H54 (cell line): ENCODE measurements at places on chromosomes 11 and 22.

- no peak for DNase-seq
These were observed 914.2 kb upstream of the RAG2 start for GRCh38 chr11:37512156-37512780.

GRCh38 chr11:117918366-117919255, 10.6 kb downstream of the TMPRSS13 start:
- DNase-seq, result no peak

- DNase-seq, result peak; percentile 74
These were observed 48.3 kb downstream of the RPUSD4 start for GRCh38 chr11:126163074-126163700.

DNA sequence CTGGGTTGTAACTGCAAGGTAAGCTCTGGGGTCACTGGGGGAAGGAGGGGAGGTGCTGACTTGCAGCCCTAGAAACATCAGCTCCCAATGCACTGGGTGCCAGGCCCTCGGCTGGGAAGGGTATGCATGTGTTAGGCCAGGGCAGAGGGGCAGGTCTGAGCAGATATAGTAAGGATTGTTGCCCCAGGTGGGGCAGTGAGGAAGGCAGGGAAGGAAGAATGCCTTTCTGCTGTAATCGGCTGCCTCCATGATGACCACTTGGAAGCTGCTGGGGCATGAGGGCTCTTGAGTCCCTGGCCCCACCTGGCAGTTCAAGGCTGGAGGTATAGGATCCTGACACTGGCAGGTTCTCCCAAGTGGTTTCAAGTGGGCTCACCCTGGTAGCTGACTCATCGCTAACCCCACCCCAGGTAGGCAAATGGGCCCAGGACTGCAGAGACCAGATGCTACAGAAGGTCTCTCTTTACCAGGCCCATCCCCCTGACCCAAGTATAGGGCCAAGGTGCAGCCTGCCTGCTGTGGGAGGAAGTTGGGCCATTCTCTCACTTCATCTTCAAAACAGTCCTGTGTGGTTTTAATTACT, 56.7 kb downstream of the TIMP3 start:
- no peak for DNase-seq

DNA sequence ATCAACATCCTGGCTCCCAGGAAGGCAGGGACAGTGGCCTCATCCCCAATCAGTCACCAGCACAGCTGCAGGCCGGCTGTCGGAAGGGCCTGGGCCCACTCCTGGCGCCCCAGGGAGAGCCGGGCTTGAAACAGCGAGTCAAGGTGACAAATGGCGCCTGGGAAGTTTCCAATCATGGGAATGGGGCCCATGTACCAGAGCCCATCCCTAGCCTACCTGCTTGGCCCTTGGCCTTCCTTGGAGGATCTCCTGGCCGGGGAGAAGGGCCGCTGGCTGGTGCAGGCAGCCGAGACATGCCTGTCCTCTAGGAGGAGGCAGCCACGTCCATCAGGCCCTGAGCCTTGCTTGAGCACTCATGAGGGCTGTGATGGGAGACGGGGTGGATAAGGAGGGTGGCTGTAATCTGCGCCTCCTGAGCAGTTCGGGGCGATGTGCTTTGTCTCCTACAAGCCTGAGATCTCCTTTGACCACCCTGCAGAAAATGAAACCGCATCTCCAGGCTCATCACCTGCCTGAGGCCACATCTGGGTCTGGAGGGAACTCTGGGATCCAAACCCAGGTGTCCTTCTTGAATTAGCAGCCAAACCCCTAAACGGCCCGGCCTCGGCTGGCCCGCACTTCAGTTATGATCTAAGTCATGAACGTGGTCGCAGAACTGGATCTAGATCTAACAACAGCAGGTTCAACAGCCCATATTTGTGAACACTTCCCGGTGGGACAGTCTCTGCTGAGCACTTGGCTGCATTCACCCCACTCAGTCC, 862.0 kb downstream of the TBC1D22A start:
- DNase-seq, result no peak

DNA sequence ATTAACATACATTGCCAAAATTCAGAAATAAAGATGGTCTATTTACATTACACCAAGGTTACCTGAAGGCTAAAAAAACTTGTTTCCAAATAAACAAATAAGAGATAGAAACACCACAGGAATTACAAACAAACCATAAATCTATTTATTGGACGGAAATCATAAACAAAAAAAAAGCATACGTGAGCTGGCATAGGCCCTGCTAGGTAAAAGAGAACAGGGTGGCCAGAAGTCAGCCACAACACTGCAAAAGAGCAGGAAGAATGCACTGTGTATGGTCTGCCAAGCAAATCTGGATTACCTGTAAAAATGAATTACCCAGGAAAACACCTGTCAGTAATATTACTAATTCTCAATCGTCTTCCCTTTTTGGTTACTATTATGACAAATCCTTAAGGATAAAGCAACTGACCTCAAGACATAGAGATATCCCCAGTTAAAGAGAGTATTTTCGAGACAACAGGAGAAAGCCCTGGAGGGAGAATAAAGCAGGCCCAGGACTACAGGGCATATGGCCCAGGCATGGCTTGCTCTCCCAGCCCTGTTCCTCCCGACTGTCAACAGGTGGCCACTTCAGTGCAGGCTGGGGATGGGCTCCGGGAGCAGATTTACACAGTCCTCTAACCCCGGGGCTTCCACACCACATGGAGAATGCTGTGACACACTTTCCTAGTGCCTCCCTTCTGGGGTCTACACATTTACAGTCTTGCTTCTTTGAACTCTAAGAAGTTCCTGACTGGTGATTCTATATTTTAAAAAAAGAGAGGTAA, 18.0 kb downstream of the PPP2R1B start:
- no peak for DNase-seq

- no peak for DNase-seq
These were observed 20.6 kb upstream of the RAPSN start for GRCh38 chr11:47469361-47470179.

GRCh38 chr11:9146477-9146876, 55.1 kb upstream of the SCUBE2 start:
- DNase-seq, result no peak

GRCh38 chr11:69059985-69060384, 11.3 kb downstream of the TPCN2 start:
- no peak for DNase-seq

DNA sequence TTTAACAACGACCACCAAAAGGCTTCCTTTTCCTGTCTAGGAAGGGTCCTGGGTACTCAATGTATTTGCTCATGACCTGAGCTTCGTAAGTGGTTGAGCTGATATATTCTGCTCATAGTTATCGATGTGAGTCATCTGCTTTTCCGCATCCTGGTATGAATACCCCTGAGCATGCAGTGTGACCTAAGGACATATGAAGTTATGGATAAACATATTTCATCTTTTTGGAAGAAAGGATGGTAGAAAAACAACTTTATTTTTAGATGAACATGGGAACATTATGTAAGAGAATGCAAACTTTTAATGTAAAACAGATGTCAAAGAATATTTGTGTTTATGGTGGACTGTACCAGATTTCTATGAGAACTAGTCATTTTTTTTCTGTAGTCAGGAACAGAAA, 28.4 kb downstream of the TRPC6 start:
- DNase-seq, result no peak

- no peak for DNase-seq
These were observed 116.6 kb upstream of the TOP3B start for GRCh38 chr22:22099194-22099486.

DNA sequence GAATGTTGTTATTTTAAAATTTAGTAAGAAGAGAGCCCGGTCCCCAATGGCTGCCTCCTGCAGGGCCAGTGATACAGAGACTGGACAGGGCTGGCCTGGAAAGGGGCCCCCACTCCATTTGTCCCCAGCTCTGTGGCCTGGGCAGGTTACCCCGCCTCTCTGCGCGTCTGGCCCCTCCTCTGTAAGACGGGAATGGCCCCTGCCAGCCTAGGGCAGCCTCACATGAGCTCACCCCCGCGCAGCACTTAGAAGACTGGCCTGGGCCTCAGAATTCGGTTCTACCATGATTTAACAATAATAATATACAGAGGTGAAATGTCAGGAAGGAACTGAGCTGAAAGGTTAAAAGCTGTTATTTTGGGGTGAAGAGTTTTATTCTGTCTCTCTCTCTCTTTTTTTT, 1.3 kb downstream of the APOBEC3G start:
- DNase-seq, result no peak

GRCh38 chr11:8327761-8328192, 64.1 kb upstream of the LMO1 start:
- no peak for DNase-seq

DNA sequence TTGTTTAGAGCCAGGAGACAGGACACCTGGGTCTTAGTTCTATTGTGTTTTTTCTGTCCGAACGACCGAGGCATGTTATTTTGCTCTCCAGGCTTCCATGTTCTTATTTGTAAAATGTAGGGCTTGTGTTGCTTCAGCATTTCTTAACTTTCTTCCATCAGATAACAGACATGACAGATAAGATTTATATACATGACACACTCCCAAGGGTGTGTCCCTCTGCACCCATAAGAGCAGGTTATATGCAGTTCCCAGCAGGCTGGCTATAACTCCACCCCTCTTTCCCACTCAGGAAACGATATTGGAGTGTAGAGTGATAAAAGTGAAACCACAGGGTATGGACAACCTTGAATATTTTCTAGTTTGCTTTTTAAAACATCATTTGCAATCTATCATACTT, 65.8 kb downstream of the APIP start:
- no peak for DNase-seq

GRCh38 chr11:122900587-122901202, 18.1 kb downstream of the JHY start:
- DNase-seq, result no peak

DNA sequence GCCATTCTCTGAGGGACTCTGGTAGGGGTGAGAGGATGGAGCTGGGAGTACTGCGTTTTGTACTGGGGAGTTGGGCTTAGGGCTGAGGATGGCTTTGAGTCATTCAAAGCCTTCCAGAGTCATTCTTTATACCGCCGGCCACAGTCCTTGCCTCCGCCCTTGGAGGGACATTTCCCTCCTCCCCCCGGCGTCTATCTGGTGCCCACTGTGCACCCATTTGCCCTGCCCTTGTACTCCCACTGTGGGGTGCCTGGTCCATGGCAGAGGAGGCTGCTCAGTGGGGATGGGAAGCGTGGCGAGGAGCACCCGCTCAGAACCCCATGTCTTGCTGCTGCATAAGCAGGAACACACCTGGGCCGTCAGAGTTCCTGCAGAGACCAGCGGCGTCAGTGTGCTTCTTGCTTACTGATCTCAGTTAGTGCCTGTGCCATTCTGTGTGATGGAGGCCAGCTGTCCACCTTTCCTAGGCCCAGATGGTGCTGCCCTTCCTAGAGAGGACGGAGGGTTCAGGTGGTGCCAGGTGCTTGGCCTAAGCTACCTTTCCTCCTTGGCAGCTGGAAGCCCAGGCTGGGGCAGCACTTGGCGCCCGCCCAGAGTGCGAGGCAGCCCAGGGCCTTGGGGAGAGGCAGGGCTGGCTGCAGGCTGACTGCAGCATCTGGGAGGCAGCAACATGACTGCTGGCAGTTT, 23.3 kb upstream of the TMEM191C start:
- DNase-seq, result no peak

DNA sequence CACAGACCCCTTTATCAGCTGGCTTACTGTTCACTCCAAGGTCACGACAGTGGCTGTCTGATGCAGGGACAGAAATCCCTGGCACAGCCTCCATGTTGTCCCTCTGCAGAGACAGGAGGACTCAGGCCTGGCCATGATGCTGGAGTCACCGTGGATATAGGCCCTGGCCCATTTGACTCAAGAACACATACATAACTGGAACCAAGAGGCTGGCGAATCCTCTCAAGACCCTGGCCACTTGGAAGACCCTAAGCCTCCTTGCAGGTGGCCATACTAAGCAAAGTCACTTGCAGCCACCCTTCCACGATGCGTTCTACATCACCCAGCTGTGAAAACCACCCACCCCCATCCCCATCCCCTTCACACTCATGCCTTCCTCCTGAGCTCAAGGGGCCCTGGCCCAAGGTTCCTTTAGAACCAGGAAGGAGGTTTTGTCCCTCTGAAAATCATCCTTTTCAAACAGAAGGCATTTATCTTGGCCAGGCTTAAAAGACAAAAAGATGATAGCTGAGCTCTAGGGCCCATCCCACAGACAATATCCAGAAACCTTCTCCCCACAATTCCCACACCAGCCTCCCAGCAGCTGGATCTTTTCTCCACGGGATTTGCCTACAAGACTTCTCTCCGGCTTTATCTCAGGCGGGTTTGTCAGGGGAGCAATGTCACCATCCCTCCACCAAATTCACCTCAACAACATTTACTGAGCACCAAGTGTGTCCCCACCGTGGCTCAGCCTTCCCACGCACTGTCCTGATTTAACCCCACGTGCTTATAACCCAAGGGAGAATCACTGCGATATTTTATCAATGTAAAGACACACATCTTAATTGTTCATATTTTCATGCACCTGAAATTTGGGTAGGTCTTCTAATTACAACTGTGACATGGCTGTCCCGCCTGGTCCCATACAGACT, 123.4 kb upstream of the SERPIND1 start:
- DNase-seq, result no peak

DNA sequence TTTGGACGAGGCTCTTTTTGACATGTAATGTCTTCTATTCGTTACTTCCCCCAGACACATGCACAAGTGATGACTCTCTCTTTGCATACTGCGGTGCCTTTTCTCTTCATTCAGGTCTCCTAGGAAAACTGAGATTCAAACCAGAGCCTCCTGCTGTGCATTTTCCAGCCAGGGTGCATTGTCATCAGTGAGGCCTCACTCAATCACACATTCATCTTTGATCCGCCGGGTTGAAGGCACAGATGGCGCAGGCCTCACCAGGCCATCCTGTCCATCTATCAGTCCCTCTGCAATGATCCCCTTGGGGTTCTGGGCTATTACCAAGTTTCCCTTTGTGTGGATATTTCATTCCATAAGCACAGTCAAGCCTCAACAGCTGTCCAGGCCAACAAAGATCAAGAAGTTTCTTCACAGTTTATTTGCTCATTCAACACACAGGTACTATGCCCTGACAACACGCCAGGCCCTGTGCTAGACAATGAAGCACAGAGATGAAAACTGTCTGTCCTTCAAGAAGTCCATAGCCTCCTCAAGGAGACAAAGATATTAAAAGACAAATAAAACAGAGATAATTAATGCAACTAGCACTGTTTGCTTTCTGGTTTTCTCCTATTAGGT, 107.8 kb downstream of the LARGE1 start:
- DNase-seq, result no peak

GRCh38 chr11:9855579-9856287, 191.9 kb downstream of the SWAP70 start:
- no peak for DNase-seq

- DNase-seq, result no peak
These were observed 4.3 kb upstream of the CARD16 start for GRCh38 chr11:105049481-105049880.

DNA sequence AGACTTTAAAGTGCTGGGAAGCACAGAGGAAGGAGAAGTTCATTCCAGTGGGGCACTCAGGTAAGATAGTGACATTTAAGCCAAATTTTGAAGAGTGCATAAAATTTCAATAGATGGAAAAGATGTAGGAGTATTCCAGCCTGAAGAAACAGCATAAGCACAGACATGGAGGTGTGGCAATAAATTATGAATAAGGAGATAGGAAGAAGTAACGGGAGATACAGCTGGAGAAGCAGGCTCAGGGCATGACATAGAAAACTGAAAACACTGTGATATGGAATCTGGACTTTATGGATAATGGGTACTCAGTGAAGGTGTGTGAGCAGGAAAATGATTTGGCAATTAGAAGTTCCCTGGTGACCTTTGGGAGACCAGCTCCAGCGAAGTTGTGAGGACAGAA, 33.3 kb downstream of the P4HA3 start:
- no peak for DNase-seq
